ENCODE measurements at places on chromosomes 1 and 21. TPM values are rescaled to one million over a fixed set of nuclear protein-coding genes. Genes with fewer than 3 reads are reported as not detected.

Gene AMY1B
- not detected for total RNA-seq

- DNase-seq, result no peak
Measured at GRCh38 chr1:11245904-11246719, 16.2 kb downstream of the MTOR start.

Gene CACNA1S
- total RNA-seq, result 0.09 TPM

DNA sequence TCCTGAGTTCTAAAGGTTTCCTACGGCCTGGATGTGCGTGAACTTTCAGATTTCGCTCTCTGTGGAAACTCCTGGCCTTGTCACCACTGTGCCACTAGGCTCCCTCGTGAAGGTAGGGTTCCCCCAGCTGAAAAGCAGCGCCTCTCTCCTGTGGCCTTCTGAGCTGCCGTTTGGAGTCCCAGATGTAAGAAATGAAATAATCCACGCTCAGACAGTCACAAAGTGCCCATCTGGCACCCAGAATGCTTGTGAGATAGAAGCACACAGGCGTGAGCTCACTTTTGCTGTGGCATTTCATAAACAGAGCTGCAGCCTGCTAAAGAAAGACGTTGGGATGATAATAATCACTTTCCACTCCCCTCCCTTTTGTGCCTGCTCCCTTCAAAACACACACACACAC, 65.8 kb downstream of the LMO4 start:
- DNase-seq, result no peak

DNA sequence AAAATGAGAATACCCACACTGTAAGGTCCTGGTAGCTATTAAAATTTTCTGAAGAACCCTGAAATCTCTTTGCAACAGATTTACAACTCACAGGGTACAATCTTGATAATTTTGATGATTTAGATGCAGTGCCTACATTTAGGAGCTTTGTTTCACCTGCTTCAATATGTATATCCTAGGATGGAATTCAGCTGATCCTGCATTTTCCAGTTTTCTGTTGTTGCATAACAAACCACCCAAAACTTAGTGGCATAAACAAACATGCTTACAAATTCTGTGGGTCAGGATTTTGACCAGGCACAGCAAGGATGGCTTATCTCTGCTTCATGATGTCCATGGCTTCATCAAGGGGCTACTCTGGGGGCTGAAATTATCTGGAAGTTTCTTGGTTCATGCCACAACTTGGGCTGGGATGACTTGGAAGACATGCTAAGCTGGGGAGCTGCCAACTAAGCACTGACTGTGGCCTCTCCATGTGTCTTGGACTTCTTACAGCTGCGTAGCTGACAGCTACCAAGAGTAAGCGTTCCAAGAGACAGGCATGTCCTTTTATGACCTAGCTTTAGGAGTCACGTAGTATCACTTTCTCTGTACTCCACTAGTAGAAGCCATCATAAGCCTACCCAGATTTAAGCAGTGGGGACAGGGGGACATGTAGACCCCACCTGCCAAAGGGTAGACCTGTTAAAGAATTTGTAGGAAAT, 108.5 kb downstream of the CACHD1 start:
- no peak for DNase-seq
